SW 1271 (cell line): ENCODE measurements at places on chromosomes 16 and 17.

GRCh38 chr17:78057113-78057740 lies 71.3 kb downstream of the TMC6 start:
- DNase-seq, result no peak

DNA sequence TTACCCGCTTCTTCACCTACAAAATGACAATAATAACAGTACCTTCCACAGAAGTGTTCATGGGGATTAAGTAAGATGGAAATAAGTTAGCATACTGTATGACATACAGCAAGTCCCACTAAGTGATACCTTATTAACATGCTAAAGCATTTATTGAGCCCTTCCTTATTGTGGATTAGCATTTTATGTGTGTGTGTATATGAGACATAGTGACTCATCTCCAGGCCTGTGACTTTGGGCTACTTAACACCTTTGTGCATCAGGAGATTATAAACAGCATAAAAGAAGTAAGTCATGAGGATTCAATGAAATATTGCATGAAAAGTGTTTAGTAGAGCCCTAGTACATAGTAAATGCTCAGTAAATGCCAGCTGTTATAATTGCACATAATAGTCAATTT lies 52.9 kb downstream of the CA10 start:
- no peak for DNase-seq

DNA sequence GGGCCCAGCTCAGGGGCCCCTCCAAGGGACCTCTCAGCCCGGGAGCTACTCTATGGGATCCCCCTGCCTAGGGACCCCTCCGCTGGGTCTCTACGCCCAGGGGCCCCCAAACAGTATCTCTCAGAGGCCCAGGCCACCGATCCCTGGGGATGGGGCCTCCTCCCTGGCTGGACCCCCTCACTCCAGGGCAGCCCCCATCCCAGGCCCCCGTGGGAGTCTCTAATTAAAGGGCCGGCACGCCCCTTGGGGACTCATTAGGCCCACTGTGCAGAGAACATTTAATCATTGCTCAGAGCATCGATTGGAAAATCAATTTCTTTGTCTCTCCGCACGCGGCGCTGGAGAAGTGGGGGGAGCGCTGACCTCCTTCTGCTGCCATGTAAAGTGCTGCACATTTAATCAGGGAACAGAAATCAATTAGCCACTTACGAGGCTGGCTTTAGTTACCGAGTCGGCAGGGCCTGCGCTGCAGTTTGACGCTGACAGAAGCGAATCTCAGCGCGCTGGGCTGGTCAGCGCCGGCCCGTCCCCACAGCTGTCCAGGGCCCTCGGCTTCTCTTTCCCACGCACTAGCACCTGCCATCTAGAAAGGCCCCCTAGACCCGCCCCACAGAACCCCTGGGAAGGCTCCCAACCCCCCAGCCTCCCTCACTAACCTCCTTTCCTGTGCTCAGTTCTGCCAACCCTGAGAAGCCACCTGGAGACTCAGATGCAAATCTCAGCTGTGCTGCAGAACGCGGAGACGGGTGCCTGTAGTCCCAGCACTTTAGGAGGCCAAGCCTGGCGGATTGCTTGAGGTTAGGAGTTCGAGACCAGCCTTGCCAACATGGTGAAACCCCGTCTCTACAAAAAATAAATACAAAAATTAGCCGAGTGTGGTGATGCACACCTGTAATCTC lies 20.2 kb upstream of the C1QL1 start:
- DNase-seq, result no peak

DNA sequence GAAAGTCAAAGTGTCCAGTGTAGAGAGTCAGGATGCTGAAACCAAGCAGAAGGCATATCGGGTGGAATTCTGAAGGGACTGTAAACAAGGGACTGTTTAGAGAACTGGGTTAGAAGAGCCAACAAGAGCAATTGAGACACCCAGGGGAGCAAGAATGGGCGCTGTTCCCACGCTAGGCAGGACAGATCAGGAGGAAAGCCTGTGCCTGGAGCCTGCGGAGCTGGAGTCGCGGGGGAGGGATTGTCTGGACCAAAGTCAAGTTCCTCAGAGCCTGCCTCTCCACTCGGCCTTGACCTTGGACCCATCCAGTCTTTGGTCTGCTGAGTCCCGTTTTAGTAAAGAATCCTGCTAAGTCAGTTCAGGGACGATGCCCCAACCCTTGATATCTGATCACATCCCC lies 14.7 kb upstream of the KLHL36 start:
- no peak for DNase-seq

GRCh38 chr17:20273741-20274500 lies 193.4 kb downstream of the LGALS9B start:
- DNase-seq, result no peak

DNA sequence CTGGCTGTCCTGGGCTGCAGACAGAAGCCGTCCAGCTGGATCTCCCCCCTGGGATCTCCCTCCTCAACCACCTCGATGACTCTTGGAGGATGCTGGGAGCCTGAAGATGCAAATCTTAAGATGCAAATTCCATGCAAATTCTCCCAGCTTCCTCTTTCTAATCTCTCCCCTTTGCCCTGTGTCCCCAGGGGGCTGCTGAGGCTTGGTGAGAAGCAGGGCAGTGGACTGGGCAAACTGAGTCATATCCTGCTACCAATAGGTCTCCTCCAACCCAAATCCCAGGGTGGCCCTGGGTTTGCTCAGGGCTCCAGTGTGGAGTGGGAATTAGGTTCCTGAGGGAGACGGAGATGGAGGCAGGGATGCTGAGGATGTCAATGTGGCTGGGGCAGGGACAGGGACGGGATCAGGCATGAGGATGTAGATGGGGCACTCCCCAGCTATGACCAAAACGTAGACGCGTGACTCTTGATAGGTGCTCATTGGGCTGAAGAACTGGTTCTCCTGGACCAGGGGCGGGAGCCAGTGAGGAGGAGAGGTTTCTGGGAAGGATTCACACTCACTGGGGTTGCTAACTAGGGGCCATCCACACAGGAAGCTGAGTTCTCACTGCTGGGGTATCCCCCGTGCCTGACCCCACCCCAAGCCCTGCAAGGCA lies 3.6 kb upstream of the ALOX12B start:
- DNase-seq, result no peak
